ENCODE measurements at places on chromosomes 13 and 19.

GRCh38 chr19:16446724-16447368, 24.9 kb downstream of the EPS15L1 start:
- no peak for DNase-seq

GRCh38 chr19:10654610-10655456, 687 bp downstream of the ILF3 start:
- peak; percentile 45 for DNase-seq

- DNase-seq: no peak
These were observed 41.4 kb downstream of the KLF2 start for GRCh38 chr19:16366056-16366432.

- no peak for DNase-seq
These were observed 833.9 kb downstream of the SLITRK1 start for GRCh38 chr13:83048419-83048818.

GRCh38 chr19:47614021-47614295, 5.0 kb downstream of the BICRA start:
- no peak for DNase-seq

DNA sequence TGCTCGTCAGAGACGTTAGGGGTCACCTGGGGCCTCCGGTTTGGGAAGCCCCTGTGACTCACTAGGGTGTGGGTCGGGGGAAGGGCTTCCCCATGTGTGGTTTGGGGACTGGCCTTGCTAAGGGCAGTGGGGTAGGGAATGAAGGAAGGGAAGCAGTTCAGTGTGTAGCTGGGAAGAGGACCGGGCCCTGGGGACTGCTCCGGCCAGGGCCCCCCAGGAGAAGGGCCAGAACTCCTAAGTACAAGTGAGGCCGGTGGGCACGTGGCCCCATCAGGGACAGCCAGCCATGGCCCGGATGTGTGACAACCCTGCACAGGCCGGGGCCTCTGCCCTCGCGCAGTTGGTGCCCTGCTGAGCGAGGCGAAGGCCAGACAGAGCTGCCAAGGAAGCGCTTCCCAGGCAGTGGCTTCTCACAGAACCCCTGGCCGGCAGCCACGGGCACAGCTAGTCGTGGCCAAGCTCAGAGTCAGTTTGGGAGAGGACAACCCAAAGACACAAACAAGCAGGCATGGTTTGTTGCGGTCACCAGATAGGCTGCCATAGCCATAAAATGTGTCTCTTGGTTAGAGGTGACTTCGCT, 25.7 kb downstream of the TEX29 start:
- DNase-seq: no peak

- no peak for DNase-seq
These were observed 7.9 kb downstream of the KBTBD7 start for GRCh38 chr13:41186481-41186880.

DNA sequence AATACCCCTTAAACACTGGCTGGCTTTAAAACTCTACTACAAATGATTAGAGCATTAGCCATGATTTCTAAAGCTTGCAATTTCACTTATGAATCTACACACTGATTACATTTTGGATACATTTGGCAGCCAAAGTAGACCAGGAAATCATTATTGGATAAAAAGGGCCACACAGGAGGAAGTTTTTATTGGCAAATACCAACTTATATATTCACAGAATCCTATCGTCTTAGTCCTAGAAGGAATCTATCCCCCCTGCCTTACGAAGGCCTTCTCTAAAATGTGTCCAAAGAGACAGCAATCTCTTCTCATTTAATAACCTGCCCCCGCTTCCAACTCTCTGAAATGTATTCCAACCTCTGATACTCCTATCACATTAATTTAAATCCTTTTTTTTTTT, 52.5 kb downstream of the KLF5 start:
- no peak for DNase-seq

GRCh38 chr13:43611281-43612273, 175.2 kb downstream of the ENOX1 start:
- DNase-seq: no peak

DNA sequence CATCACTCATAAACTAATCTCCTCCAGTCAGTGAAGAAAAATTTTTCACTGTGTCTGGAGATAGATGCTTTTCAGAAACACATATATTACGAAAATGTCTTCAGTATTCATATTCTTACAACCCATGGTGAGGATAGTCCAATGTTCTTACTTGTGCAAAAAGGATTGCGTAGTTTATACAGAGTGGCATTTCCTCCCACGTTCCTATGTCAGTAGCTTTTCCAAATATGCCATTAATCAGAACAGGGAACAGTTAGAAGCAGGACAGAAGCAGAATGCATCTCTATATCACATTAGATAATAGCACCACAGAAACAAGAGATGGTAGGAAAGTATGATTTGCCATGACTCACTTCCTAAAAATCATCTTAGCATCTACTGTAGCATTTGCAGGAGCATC, 282.9 kb downstream of the SLITRK5 start:
- DNase-seq: no peak

GRCh38 chr13:40269086-40269485, 397.4 kb downstream of the FOXO1 start:
- no peak for DNase-seq

DNA sequence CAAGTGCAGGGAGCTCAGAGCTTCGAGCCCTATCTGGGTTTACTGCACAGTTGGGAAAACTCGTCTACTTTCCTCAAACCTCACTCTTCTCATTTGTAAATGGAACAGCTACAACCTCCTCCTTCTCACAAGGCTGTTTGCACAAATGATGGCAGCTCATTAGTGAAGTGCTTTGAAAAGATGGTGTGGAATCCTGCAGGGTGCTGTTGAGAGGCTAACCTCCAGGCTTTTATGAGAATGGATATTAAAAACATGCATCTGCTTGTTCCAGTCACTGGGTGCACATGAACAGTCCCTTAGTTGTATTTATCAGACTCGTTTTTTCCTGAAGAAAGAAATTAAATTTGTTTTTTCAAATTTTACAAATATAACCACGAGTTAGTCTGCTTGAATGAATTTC, 36.6 kb downstream of the PCDH8 start:
- DNase-seq: no peak

DNA sequence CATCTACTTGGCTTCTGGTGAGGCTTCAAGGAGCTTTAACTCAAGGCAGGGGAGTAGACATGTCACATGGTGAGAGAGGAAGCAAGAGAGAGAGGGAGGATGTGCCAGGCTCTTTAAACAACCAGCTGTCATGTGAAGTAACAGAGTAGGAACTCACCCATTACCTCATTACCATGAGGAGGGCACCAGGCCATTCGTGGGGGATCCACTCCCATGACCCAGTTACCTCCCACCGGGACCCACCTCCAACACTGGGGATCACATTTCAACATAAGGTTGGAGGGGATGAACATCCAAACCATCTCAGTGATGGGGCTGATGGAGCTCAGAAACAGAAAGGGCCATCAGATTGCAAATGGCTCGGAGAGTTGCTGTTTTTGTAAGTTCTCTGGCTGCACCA, 12.9 kb downstream of the VSTM2B start:
- DNase-seq: no peak

GRCh38 chr13:36212789-36213188, 1.6 kb downstream of the SOHLH2 start:
- DNase-seq: no peak

DNA sequence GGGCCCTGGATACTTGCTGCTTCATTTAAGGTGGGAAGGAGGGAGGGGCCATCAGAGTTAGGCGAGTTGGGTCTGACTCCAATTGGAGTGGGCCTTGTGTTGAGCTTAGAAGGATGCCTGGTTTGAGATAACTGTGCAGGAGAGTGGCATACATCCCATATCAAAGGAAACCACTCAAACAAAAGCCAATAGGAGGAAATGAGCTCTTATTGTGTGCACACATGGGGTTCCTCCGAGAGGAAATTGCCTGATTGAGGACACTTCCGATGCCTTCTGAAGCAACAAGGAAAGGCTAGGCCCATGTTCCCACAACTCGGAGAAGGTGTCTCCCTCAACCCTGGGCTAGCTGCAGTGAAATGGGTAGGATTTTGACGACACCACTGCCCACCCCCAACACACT, 19.6 kb downstream of the MBNL2 start:
- DNase-seq: no peak

DNA sequence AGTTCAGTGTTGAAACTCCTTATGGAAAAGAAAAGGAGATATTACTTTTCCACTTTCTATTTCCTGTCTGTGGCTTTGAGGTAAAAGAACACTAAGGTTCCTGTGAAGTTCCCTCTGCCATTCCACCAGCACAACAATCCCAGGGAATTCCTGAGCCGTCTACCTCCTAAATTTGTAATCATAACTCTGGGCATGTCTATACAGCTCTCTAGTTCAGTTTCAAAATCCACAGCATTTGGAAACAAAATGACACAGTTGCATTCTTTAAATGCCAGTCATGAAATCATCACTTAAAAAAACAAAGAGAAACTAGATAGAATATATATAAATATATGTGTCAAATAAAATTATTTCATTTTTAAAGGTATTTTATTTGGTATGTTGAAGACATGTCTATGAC, 9.0 kb upstream of the THSD1 start:
- DNase-seq: no peak

GRCh38 chr13:109784590-109785140, 1.7 kb downstream of the IRS2 start:
- DNase-seq: peak; percentile 60

- DNase-seq: no peak
These were observed 77.8 kb downstream of the TUBGCP3 start for GRCh38 chr13:112510002-112510780.

DNA sequence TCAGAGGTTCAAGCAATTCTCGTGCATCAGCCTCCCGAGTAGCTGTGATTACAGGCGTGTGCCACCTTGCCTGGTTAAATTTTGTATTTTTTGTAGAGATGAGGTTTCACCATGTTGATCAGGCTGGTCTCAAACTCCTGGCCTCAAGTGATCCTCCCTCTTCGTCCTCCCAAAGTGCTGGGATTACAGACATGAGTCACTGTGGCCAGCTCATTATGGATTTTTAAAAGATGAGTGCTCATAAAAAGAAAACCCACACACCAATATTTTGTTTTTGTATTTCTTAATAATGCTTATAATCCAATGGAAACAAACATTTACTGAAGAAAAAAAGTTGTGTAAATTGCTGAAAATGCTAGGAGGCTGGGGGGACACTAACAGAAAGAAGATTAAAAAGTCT, 5.0 kb upstream of the MICU2 start:
- no peak for DNase-seq

DNA sequence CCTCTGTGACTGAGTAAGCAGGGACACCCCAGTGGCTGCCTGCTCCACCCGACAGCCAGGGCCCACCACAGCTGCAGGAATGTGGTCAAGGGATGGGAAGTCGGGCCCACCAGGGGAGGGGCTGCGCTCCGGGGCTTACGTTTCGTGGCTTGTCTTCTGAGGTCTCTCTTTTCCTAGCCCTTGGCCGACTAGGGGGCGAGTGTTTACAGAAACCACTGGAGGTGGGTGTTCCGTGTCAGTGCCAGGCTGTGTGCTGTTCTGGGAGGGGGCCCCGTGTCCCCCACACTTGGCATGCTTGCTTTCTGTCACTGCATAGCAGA, 4.5 kb downstream of the ADAT3 start:
- DNase-seq: no peak

- no peak for DNase-seq
These were observed 437 bp downstream of the SUCLA2 start for GRCh38 chr13:48000559-48001113.

DNA sequence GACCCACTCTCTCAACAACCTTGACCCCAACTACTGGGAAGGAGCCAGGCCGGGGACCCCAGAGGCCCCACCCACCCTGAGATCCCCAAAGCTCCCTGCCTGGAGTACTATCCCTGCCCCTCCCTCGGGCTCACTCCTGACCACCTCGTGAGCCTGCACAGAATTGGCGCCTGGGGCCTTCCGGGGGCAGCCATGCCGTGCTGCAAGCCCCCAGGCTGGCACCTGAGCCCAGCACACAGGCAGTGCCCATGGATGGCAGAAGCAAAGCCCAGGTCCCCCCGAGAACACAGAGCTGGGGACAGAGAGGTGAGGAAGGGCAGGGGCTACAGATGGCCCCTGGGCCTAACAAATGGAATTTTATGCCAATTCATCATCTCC, 13.9 kb downstream of the LSM4 start:
- no peak for DNase-seq

GRCh38 chr13:95924389-95924994, 128.7 kb downstream of the UGGT2 start:
- DNase-seq: no peak

GRCh38 chr13:42283574-42283973, 11.6 kb downstream of the AKAP11 start:
- DNase-seq: no peak

DNA sequence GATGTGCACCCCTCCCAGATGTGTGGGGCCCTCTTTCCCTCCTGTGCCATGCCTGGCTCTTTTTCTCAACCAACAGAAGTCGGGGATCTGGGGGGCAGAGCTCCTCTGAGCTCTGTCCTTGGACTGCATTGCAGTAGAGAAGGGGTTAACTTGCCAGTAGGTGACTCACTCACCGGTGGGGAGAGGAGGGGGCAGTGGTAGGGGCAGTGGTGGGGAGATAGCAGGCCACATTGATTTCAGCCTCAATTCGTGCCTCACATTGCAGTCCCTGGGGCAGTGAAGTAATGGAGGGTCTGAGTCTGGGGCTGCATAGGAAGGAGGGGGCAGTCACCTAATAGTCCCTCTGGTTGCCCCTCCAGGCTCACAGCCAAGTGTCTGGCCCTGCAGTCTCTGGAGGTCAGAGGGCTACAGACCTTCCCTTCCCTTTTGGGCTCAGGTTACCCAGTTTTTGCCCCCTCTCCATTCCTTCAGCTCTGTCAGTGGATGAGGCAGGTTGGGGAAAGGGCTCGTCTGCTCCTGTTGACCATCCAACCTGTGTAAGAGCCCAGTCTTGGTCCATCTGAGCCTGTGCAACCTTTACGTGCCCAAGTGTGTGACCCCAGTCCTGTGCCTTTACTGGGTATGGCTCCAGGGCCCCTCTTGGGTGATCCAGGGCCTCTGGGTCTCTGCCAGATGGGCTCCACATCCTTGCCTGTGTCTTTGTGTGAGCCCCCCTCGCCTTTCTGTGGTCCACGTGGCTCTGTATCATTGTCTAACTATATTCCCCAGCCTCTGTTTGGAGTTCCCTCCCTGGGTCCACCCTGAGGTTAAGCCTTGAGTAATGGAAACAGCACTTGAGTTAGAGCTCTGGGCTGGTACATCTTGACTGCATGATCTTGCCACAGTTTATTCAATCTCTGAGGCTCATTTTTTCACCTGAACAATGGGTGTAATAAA, 13.0 kb downstream of the CIC start:
- DNase-seq: no peak

DNA sequence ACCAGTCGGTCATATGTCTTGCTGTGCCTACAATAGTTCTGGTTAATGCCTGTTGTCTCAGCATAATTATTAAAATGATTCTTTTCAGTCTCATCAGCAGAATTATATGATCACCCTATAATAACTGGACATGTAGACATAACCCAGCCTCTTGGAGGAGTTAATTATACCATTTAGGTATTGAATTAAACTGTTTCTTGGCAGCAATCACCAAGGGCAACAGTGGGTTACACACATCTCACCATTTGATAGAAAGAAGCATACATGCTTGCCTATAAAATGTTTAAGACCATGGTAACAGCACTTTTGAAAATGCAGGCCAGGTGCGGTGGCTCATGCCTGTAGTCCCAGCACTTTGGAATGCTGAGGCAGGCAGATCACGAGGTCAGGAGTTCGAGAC, 184.6 kb downstream of the RGCC start:
- no peak for DNase-seq

GRCh38 chr19:5943623-5944022, 29.6 kb downstream of the CAPS start:
- DNase-seq: no peak
